ENCODE measurements at places on chromosomes 12 and 14.
A peak's percentile ranks its signal among the peaks of the same experiment; 100 is the strongest.

GRCh38 chr14:38867561-38868150 is 235.4 kb downstream of the SEC23A start:
- DNase-seq, result peak; percentile 72

- DNase-seq, result no peak
Observed at GRCh38 chr12:54588890-54589267, 420 bp upstream of the PPP1R1A start.

GRCh38 chr14:103003850-103004249 is 53.5 kb downstream of the CDC42BPB start:
- DNase-seq, result no peak

DNA sequence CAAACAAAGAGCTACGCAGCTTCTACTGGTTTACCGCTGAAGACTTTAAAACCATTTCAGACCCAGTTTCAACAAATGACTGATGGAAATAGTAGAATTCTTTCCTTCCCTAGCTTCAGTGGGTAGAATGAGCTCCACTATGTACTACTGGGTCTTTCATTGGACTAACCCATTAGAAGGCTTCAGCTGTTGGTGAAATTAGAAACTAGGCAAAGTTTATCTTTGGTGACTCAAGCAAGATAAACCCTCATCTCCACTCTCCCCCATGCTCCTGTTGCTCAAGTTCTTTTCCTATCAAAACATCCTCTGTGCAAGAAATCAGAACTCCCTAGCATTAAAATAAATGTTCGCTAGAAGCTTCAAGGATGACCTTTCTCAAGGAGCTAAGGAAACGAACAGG is 159.2 kb downstream of the PAWR start:
- DNase-seq, result no peak

DNA sequence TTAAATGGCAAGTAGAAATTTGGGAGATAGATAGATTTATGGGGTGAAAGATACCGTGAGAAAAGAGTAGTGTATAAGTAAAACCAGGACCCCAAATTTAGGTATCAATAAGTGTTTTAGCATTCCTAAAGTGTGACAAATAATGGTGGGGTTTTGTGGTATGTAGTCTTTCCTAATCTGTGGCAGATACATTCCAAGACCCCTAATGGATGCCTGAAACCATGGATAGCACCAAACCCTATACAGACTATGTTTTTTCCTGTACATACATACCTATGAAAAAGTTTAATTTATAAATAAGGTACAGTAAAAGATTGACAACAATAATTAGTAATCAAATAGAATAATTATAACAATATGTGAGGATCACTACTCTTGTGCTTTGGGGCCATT is 14.4 kb upstream of the TCP11L2 start:
- no peak for DNase-seq

DNA sequence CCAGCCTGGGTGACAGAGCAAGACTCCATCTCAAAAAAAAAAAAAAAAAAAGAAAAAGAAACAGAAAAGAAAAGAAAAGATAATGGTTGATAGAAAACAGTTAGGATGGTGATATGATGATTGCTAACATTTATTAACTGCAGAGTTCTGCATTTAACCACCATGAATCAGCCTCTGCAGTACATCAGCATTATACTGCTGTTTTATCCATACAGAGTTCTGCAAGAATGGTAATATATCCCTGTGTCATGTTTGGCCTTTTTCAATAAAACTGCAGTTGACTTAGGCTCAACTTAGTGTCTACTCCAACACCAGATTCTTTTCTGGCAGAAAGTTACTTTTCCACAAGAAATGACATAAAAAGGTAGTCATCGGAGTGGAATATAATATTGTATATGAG is 62.6 kb downstream of the DUSP6 start:
- DNase-seq, result no peak

- DNase-seq, result no peak
Observed at GRCh38 chr12:122989874-122990419, 9.5 kb downstream of the ARL6IP4 start.

DNA sequence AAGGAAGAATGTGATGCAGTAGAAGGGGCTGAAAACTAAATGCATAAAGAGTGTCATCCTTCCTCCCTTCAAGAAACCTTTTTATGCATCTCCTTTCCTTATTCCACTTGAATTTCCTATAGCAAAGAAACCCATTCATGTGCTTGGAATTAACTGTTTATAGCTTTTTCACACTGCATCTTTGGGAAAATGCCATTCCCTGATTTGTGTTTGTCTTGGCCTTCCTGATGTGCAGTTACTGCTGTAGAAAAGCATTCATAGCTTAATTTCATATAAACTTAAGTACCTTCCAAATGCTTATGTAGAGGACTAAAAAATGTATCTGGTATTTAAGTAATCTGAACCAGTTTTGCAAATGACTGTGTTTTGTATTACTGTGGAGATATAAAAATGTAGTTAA is 61.8 kb downstream of the SDR9C7 start:
- DNase-seq, result no peak

DNA sequence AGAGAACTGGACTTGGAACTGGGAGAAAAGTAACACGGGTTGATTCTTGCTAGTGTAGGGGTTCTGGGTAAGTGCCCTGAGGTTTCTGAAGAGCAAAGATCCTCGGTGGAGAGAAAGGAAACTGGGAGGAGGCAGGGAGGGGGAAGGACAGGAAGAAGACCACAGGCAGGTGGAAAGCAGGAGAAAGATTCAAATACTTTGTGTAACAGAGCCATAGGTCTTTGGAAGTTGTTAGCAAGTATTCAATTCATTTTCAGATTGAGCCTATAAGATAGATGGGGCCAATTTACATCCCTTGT is 1.3 kb downstream of the PNP start:
- DNase-seq, result no peak

GRCh38 chr12:119011231-119011630 is 29.9 kb downstream of the SRRM4 start:
- no peak for DNase-seq

- no peak for DNase-seq
Observed at GRCh38 chr14:101643651-101644050, 82.4 kb downstream of the DIO3 start.

Data from NT2/D1 (cell line).